CD4-positive, alpha-beta T cell treated with Interleukin-17A for 1 hour (primary cell): ENCODE measurements at places on chromosomes 3 and 15.

DNA sequence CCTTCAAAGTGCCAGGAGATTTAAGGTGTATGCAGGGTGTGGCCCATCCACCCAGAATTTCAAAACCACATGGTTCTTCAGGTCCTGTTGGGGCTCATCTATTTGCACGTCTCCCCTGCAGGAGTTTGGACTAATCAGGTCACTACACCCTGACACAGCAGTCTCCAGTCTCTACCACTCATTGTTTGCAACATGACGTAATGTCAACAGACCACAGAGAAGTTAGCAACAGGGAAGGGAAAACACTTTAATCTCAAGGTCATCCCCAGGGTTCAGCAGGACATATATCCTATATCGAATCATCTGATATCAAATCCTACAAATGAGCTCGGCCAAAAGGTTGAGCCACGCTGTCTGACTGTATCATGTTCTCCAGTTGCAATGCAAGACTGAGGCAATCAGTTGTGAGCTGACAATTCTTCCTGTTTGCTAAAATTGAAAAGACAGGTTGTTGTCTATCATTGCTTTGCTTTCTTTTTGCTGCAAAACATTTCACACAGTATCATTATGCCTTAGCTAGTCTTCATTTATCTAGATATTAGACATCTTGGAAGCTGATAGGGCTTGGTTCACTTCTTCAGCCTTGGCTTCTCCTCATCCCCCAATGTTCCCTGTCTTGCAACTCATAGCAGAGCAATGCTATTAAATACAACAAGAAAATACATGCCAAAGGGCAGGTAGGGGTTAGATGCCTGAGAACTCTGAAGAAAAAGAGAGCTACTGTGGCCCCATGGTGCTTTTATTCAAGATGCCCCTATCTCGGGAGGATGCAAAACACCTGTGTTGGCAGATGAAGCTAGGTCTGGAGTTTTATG lies 13.4 kb upstream of the LEKR1 start:
- DNase-seq, result peak; percentile 15

DNA sequence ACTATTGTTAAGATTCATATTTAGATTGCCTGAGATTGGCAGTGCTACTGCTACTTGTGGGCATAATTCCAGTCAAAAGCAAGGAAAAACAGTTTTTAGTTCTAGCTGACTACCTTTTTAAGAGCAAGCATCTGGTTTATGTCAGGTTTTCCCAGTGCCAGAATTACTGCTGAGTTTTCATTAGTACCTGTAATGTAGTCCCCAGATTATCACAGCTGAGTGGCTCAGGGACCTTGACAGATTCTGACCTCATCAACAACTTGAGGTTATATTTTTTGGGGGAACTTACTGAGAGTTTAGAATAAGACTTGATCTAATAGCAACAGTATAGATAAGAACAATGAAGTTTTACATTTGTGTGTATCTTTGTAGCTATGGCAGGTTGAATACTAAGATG lies 31.0 kb downstream of the NXPE3 start:
- DNase-seq, result peak; percentile 30

- no peak for DNase-seq
Measured at GRCh38 chr3:153029350-153029749, 132.7 kb upstream of the RAP2B start.

GRCh38 chr3:112786002-112786590 lies 60.6 kb downstream of the CD200R1L start:
- no peak for DNase-seq

- DNase-seq, result no peak
Measured at GRCh38 chr3:45575386-45575923, 19.1 kb upstream of the LIMD1 start.

DNA sequence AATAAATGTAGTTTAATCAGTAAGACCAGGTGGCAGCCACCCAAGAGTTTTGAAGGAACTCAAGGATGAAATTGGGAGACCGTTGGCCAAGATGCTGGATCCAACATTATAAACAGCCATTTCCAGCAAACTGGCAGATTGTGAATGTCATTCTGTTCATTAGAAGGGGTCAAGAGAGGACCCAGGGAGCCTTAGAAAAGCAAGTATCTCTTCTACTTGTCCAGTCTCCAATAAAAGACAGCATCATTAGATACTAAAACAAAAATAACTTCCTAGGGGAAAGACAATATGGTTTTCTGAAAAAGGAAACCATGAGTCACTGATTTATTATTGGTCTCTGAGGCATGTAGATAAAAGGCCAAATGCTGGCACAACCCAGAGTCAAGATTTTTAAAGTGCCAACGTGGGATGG lies 67.9 kb downstream of the GADL1 start:
- no peak for DNase-seq

GRCh38 chr15:71888797-71889196 lies 78.4 kb downstream of the NR2E3 start:
- no peak for DNase-seq

GRCh38 chr15:27965546-27965945 lies 133.6 kb downstream of the OCA2 start:
- no peak for DNase-seq

DNA sequence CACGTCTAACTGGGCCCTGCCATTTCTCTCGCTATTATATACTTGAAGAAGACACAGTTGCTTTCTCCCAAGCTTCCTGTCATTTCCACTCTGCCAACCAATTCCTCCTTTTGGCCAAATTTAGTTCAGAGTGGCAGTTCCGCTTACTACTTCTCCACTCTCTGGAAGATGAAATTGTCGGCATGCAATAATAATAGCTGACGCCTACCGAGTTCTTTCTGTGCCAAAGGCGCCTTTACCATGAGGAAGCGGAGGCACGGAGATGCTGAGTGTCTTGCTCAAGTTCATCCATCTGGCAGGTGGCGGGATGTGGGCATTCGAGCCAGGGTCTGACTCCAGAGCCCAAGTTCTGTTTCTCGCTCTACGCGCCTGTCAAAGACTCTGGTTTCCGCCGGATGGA lies 14.6 kb upstream of the NRROS start:
- DNase-seq, result peak; percentile 22

GRCh38 chr3:88987776-88988175 lies 119.6 kb upstream of the EPHA3 start:
- no peak for DNase-seq

GRCh38 chr3:56196700-56197099 lies 271.6 kb downstream of the ERC2 start:
- DNase-seq, result no peak

- no peak for DNase-seq
Measured at GRCh38 chr15:41919201-41919820, 25.5 kb upstream of the SPTBN5 start.

- no peak for DNase-seq
Measured at GRCh38 chr15:85973584-85974347, 105.9 kb upstream of the AGBL1 start.

DNA sequence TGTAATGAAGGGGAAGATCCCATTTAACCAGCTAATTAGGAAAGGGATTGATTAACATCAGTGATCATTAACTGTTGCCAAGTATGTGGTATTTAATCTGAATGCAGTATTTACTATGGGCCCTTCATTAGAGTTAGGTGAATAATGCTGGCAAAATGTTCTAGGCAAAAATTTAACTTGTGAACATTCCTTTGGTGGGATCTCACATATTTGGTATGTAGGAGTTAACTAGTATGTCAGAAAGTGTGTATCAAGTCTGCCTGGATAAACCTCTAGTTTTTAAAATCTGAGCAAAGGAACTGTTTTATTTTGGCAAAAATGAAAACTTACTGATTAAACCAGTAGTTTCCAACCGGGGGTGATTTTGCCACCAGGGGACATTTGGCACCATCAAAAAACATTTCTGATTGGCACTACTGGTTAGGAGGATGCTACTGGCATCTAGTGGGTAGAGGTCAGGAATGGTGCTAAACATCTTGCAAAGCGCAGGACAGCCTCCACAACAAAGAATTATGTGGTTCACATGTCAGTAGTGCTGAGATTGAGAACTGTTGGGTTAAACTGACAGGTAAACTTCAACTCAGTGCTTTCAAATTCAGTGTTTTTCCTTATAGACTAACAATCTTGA lies 22.5 kb downstream of the LRTM1 start:
- DNase-seq, result no peak

DNA sequence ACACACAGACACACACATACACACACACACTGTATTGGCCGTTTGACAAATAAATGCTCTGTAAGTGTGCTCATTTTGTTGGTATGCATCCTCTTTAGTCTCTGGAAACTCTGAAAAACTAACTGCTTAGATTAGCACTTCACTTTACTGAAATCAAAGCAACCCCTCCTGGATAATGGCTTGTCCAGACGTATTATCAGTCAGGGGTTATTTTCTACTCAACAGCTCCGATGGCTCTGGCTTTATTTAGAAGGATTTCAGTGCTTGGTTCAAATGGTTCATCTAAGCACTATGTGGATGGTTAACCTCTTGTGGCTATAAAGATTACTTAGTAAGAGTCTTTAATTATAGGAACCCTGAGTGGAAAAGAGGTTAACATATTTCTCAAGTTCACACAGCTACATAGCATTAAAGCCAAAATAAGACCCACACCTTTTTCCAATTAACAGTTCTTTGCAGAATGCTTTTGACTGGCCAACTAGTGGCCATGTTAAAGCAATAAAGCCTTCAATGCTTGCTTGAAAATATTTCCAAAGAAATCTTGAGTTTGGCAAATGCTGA lies 516.1 kb upstream of the NAALADL2 start:
- DNase-seq, result no peak

DNA sequence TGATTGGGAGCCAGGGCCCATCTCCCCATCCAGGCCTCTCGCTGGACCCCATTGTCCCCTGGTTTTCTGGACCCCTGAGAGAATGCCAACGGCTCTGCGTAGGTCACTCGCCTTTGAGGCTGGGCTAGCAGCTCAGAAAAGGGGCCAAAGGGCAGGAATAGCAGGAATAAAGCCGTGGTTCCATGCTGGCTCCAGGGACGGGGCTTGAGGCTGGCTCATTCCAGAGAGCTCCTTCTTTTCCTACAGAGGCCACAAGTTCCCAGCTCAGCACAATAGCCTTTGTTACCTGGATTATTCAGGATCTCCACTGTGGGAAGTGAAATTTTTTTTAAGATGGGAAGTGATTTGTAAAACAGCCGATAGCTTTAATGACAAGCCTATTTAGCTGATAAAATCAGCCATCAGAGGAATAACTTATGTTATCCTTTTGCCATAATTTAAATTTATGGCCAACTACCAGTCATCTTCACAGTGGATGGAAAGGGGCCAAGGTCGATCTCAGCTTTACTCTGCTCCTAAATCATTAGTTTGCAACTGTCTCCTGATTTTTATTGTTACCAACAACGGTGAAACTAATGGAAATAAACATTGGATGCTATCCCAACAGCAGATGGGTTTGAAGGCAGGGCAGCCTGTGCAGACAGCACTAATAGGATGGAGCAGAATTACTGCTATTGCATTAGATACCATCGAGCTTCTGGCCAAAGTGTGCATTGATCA lies 124.3 kb downstream of the TMEM266 start:
- DNase-seq, result no peak

GRCh38 chr3:135238236-135238830 lies 443.3 kb downstream of the EPHB1 start:
- DNase-seq, result no peak

DNA sequence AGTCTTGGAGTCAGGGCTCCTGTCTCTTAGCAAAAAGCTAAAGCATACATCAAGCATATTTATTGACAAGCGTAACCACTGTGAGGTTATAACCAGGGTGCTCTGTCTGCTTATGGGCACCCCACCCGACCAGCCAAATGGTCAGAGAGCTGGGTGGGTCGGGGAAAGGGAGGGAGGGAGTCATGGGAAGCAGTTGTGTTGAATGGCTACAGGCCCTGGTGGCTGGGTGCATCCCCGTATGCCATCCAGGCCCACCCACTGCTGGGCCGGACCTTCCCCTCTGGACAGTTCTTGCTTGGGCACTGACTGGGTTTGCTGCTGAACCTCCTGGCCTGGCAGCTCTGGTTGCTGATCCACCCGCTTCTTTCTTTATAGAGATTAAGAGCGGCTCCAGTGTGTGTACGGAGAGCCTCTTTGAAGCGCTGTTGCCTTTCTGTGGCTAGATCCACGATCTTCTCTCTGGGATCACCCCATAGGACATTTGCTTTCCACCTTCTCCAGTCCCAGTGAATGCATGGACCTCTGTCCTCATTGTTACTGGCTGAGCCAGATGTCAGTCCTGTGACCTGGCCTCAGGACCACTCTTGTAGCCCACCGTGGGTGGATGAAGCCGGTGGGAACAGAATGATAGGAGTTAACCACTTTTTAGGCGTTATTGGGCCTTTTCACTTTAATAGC lies 59.6 kb downstream of the SMAD3 start:
- DNase-seq, result no peak

DNA sequence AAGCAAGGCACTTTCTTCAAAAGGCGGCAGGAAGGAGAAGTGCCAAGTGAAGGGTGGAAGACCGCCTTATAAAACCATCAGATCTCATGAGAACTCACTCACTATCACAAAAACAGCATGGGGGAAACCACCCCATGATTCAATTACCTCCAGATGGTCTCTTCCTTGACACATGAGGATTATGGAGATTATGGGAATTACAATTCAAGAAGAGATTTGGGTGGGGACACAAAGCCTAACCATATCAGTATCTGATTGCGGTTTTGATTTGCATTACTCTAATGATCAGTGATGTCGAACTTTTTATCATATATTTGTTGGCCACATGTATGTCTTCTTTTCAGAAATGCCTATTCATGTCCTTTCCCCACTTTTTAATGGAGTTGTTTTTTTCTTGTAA lies 549.3 kb upstream of the IL12A start:
- no peak for DNase-seq

GRCh38 chr3:195185583-195185982 lies 85.4 kb downstream of the XXYLT1 start:
- no peak for DNase-seq

GRCh38 chr3:18546632-18547031 lies 121.5 kb upstream of the SATB1 start:
- DNase-seq, result no peak

DNA sequence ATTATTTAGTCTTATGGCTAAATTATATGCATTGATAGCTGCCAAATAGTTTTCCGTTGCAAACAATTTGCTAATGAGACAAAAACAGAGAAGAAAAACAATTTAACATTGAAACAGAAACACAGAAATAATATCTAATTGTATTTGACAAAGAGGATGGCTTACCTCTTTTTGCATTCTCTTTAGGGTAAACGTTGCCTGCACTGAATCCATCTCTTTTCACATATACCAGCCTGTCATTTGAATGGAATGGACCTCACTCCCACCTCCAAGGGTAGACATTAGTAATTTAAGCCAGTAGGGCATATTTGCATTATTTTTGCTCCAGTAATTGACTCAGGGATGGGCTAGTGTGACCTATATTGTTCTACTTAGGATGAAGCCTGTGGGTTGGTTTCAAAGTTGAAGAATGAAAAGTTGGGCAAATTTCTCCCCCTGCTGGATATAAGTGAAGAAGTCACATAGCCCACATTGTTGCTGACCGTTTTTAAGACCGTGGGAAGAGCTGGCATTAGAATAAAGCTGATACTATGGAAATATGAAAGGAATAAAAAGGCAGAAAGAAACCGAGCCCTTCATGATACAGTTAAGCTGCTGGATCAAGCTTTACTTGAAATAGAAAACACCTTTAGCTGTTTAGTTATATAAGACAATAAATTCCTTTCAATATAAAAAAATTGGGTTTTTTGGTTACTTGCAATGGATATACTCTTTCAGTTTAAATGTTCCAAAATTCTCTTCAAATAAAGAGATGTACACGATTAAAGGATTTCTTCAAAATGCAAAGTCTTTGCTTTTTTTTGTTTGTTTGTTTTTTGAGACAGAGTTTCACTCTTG lies 26.9 kb downstream of the PIERCE2 start:
- peak; percentile 60 for DNase-seq
